A549 treated with dexamethasone at 1 μM for 4 hours (cell line): ENCODE measurements at places on chromosomes 2 and 18. TPM values are rescaled to one million over a fixed set of nuclear protein-coding genes. Genes with fewer than 3 reads are reported as not detected.

The PHOSPHO2 gene
- 1.7 to 3.8 TPM (median 2.6 TPM) in 5 replicates for total RNA-seq

The ELOA2 gene
- not detected in 5 replicates for total RNA-seq

The RAPGEF4 gene
- 0.15 to 0.47 TPM (median 0.27 TPM) in 5 replicates for total RNA-seq

The LRRC30 gene
- not detected in 5 replicates for total RNA-seq

The SKOR2 gene
- not detected in 5 replicates for total RNA-seq

The MGAT4A gene
- total RNA-seq = 1.4 to 3.5 TPM (median 2.5 TPM) in 5 replicates

The ANKRD30B gene
- not detected in 5 replicates for total RNA-seq

The KRTCAP3 gene
- 0.39 to 0.87 TPM (median 0.45 TPM) in 5 replicates for total RNA-seq

The NGEF gene
- total RNA-seq = 12.6 to 17.0 TPM (median 14.6 TPM) in 5 replicates

The TCF7L1 gene
- total RNA-seq = 7.5 to 12.4 TPM (median 11.6 TPM) in 5 replicates

The KCNG2 gene
- total RNA-seq = not detected in 5 replicates

The RGPD4 gene
- 0.02 to 0.07 TPM (median 0.04 TPM) in 5 replicates for total RNA-seq

The MAPRE3 gene
- total RNA-seq = 8.5 to 11.4 TPM (median 9.9 TPM) in 5 replicates

The ANKRD29 gene
- 11.8 to 20.6 TPM (median 17.8 TPM) in 5 replicates for total RNA-seq

The EML6 gene
- total RNA-seq = 0.34 to 1.2 TPM (median 1.0 TPM) in 5 replicates

The ABCG5 gene
- 0.03 TPM in 1 of 5 replicates, not detected in the others for total RNA-seq

The PPIG gene
- total RNA-seq = 34.4 to 48.4 TPM (median 44.7 TPM) in 5 replicates

The SPATA3 gene
- not detected in 5 replicates for total RNA-seq

The ZC3H6 gene
- 0.24 to 0.80 TPM (median 0.62 TPM) in 5 replicates for total RNA-seq

The ZCCHC2 gene
- 7.5 to 13.3 TPM (median 11.3 TPM) in 5 replicates for total RNA-seq

The CREG2 gene
- total RNA-seq = 6.9 to 11.8 TPM (median 10.9 TPM) in 5 replicates

The ZSWIM2 gene
- total RNA-seq = not detected in 5 replicates

The HDLBP gene
- 276 to 309 TPM (median 295 TPM) in 5 replicates for total RNA-seq

The PLEK gene
- not detected in 5 replicates for total RNA-seq

The ARPC2 gene
- 291 to 312 TPM (median 310 TPM) in 5 replicates for total RNA-seq

The SH3BP4 gene
- total RNA-seq = 32.9 to 43.2 TPM (median 38.7 TPM) in 5 replicates

The PLGLB2 gene
- total RNA-seq = 0.11 to 0.37 TPM (median 0.18 TPM) in 3 of 5 replicates, not detected in the others

The ARHGAP28 gene
- 0.05 to 0.28 TPM (median 0.06 TPM) in 4 of 5 replicates, not detected in the other for total RNA-seq

The DRC1 gene
- 0.07 to 0.36 TPM (median 0.15 TPM) in 5 replicates for total RNA-seq

The CENPO gene
- total RNA-seq = 47.4 to 52.1 TPM (median 49.4 TPM) in 5 replicates

The PXDN gene
- 12.3 to 21.6 TPM (median 20.2 TPM) in 5 replicates for total RNA-seq
